ENCODE measurements at places on chromosomes 5 and 9. TPM values are rescaled to one million over a fixed set of nuclear protein-coding genes. Genes with fewer than 3 reads are reported as not detected.

Gene ELOVL7
- polyA plus RNA-seq, result 77.3 TPM

Gene MEIKIN
- not detected for polyA plus RNA-seq

DNA sequence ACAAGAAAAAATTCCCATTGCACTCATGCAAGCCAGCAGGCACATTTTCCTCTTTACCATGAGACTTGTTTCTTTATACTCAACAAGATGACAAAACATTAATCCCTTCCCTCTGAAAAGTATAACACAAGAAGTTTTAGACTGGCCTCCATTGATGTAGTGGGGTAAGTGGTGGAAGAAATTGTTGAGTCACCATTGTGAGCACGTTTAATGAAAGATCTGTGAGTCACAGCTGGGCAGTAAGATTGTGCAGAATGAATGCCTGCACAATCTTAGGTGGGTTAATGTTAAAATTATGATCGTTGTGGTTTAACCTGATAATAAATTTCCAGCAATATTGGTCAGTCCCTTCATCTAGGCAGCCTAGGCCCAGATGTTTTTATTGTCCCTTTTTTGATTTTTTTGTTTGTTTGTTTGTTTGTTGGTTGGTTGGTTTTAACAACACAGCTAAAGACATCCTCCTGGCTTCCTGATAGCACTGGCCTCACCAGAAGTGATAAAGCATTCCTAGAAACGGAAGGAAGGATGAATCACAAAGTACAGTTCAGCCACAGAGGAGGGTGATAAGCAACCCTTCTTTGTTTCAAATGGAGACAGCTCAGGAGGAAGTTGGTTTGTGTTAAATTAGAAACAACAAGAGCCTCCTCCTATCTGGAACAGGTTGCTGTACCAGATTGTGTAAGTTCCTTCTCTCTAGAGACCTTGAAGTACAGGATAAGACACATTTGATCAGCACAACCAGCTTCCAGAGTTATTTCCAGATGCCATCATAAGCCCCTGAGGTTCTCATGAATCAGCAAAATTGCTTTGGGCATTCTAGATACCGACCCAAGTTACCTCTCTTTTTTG, 40.3 kb downstream of the SLC24A2 start:
- no peaks in the 10 kb centered on the region for H3K4me1 ChIP-seq
- no peak for DNase-seq
- H3K27me3 ChIP-seq, result no peaks in the 10 kb centered on the region
- no peak overlapping the region for H3K27ac ChIP-seq

DNA sequence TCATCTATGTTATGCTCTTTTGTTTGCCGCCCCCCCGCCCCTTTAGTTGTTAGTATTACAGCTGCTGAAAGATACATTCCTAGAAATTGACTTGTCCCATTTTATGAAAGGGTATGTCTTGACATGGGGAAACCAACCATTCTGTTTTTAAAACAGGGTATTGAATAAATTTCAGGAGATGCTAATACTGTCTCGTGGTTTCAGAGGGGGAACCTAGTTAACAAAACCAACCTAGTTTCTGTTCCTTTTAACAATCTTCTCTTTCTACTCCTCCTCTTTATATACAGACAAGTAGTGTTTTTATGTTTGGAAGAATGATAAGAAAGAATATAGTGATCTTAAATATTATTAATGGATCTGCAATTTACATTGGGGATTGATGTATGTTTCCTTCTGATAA, 3.5 kb downstream of the PIP5K1B start:
- peaks cover 29% of the 10 kb centered on the region for H3K4me1 ChIP-seq
- peak overlapping the region; percentile 96 for H3K27ac ChIP-seq
- no peak for DNase-seq
- H3K27me3 ChIP-seq, result no peaks in the 10 kb centered on the region

Gene TMOD1
- 8.9 TPM for polyA plus RNA-seq

- no peaks in the 10 kb centered on the region for H3K36me3 ChIP-seq
- no peak for DNase-seq
- H3K27ac ChIP-seq, result no peak overlapping the region
Observed at GRCh38 chr5:150340614-150341255, 16.8 kb upstream of the TCOF1 start.

DNA sequence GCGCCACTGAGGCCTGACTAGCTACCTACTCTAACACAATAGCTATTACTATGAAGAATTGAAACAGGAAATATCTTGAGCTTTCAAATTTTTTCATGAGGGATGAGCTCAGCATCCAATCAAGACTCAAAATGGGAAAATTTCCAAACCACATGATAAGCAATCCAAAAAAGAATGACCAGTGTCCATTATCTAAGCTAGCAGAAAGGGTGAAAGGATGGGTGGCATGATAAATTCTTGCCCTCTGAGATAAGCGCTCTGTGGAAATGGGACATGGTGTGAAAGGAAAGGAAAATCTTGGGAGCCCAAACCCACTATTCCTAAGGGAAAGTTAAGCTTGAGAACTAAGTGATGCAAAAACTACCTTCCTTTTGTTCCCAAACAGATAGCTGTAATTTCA, 170.2 kb upstream of the NREP start:
- H3K4me1 ChIP-seq, result no peaks in the 10 kb centered on the region
- H3K27me3 ChIP-seq, result no peaks in the 10 kb centered on the region
- no peaks in the 10 kb centered on the region for H3K36me3 ChIP-seq
- no peak overlapping the region for H3K27ac ChIP-seq
- no peak for DNase-seq
- no peak overlapping the region for H3K4me3 ChIP-seq

DNA sequence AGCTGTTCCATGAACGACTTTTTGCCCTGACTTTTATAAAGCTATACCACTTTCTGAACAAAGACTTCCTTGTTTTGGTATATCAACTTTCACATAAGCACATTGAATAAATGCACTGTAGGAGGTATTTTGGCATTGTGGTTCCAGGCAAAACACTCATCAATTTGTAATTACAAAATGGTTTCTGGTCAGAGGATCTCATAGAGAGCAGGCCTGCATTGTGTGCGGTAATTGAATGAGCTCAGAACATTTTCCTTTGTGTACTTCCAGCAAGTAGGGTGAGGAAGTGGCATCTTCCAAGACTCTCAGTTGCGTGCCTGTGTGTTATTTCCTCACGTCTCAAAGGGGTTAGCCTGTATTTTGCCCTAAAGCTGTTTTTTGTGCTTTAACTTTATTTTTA, 89.2 kb downstream of the PDE6A start:
- H3K27ac ChIP-seq, result no peak overlapping the region
- H3K27me3 ChIP-seq, result no peaks in the 10 kb centered on the region
- H3K4me1 ChIP-seq, result no peaks in the 10 kb centered on the region
- H3K4me3 ChIP-seq, result no peak overlapping the region
- DNase-seq, result no peak
- H3K36me3 ChIP-seq, result no peaks in the 10 kb centered on the region

- peaks cover 3% of the 10 kb centered on the region for H3K4me1 ChIP-seq
- peak overlapping the region; percentile 75 for H3K4me3 ChIP-seq
- H3K36me3 ChIP-seq, result peaks cover 10% of the 10 kb centered on the region
- H3K27me3 ChIP-seq, result no peaks in the 10 kb centered on the region
Observed at GRCh38 chr5:8457187-8458037, 588.5 kb downstream of the MTRR start.

GRCh38 chr9:113616621-113617496, 153.3 kb downstream of the RGS3 start:
- no peak overlapping the region for H3K4me3 ChIP-seq
- H3K4me1 ChIP-seq, result peaks cover 26% of the 10 kb centered on the region
- peak overlapping the region; percentile 5 for H3K27ac ChIP-seq
- no peaks in the 10 kb centered on the region for H3K27me3 ChIP-seq
- H3K36me3 ChIP-seq, result no peaks in the 10 kb centered on the region

DNA sequence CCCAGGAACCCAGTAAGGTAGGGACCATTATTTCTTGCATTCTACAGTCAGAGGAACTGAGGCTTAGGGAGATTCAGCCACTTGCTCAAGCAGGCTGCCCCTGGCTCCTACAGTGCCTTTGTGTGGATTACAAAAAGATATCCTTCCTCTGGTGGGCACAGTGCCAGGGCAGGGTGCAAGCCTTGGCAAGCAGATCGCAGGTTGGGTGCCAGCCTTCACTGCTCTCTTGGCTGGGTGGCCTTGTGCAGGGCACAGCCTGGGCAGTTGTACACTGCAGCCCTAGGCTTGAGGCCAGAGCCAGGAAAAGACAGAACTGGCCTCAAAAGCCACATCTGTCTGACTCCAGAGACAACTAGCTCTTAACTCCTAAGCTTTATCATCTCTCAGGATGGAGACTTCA, 15.0 kb downstream of the DOCK2 start:
- H3K27me3 ChIP-seq, result no peaks in the 10 kb centered on the region
- no peak for DNase-seq
- H3K4me1 ChIP-seq, result no peaks in the 10 kb centered on the region
- no peak overlapping the region for H3K4me3 ChIP-seq
- H3K36me3 ChIP-seq, result no peaks in the 10 kb centered on the region

Gene CCDC183
- polyA plus RNA-seq, result 27.4 TPM

Gene EFNA5
- polyA plus RNA-seq, result 6.1 TPM

Measured in large intestine (tissue), 12 donors.